ENCODE measurements at places on chromosomes 12 and 14.

GRCh38 chr14:104992501-104992900 lies 6.9 kb downstream of the CLBA1 start:
- DNase-seq: no peak

DNA sequence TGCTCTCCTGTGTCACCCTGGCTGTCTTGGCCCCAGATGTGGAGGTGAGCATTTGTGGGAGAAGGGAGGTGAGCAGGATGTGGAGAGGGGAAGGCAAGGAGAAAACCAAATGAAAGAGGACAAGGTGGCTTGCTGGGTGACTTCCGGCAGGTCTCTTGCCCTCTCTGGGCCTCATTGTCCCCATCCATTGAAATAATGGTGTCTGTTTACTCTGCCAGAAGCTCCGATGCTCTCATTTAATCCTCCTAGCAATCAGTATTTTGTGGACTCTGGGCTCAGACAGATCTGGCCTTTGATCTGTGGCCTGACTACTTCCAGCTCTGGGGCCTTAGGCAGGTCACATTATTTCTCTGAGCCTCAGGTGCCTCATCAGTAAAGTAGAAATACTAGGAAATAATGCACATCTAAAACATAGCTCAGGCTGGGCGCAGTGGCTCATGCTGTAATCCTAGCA lies 30.6 kb downstream of the MVK start:
- DNase-seq: no peak

DNA sequence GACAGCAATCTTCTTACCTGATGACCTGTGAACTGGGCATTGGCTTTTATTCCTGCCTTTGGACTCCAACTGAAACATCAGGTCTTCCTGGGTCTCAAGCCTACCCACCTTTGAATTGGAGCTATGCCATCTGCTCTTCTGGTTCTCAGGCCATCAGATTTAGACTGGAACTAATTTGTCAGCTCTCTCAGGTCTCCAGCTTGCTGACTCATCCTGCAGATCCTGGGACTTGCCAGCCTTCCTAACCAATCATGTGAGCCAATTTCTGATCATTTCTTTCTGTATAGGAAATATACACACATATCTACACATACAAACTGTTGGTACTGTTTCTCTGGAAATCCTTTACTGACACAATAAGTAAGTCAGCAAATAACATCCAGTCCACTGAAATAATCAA lies 65.3 kb upstream of the TSPAN8 start:
- no peak for DNase-seq

GRCh38 chr14:68016255-68016914 lies 196.8 kb downstream of the RAD51B start:
- no peak for DNase-seq

DNA sequence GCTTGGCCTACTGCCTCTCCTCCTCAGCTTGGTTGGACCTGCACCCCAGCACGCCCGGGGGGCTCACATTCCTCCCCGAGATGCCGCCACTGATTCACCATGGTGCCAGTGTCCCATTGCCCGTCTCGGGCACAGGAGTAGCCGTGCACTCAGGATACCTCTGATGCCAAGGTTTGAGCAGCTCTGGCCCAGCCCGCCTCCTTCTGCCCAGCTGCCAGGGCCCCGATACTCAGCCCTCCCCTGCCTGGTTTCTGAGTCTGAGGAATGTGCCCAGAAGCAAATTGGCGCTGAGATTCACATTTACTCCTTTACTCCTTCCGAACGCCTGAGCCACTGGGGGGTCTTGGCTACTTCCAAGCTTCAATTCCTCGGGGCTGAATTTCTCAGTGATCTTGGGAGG lies 63.5 kb downstream of the NINJ2 start:
- no peak for DNase-seq

DNA sequence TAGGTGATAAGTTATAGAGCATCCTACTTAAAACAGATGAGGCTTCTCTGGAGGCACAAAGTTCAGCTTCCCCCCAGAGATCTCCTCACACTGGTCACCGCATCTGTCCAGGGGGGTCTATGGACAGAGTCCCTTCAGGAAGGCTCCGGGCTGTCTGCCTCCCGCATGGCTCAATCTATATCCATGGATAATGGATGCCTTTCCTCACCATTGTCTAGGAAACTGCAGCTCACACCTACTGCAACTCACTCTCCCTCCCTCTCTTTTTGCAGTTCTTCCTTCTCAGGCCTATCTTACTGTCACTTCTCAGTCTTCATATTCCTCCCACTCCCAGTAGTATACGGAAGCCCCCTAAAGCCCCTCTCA lies 100.6 kb upstream of the BCL2L14 start:
- DNase-seq: no peak

DNA sequence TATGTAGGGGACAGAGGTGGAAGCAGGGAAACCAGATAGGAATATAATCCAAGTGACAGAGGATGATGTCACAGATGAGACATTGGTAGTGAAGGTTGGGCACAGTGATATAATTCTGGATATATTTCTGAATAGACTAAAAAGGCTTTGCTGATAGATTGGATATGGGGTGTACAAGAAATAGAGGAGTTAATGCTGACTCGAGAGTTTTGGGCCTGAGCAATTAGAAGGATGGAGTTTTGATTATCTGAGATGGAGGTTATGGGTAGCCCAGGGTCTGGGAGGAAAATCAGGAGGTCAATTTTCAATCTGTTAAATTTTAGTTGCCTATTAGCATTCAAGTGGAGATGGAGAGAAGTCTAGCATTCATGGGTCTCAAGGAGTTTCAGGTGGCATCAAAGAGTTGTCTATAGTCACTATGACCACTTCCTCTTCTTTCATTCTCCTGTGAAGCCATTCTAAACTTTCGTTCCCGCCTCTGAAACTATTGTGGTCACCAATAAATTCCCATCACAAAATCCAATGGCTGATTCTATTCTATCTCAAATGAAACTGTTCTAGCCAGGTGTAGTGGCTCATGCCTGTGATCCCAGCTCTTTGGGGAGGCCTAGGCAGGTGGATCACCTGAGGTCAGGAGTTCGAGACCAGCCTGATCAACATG lies 10.6 kb upstream of the ANO6 start:
- no peak for DNase-seq

GRCh38 chr12:76113800-76114757 lies 29.6 kb upstream of the NAP1L1 start:
- no peak for DNase-seq

DNA sequence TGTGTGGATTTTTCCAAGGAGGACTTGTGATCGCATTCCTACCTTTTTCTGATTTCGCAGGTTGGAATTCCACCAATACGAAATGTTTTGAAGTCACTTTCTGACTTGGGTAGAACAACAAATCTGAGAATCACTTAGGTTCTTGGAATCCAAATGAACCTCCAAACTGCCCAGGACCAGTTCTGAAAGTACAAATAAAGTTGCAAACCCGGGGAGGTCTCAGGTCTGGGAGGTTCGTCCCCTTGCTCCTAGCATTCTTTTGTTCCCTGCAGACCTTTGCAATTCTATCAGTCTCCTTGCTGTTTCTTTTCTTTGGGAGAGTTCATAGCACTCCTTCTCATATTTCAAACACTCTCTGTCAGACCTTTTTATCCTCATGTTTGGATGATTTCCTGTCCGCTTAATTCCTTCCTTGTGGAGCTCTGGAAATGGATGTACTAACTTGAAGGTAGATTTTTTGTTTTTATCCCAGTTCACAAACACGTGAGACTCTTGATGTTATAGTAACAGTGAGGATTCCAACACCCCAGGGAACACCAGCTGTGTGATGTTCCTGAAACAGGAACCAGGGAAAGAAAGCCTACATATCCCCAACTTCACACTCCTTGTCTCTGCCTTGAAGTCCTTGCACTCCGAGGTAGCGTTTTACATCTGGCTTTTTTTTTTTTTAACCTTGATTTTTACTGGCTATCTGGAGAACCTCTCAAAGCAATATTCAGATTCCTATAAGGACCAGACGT lies 70.6 kb downstream of the TMEM132C start:
- DNase-seq: no peak

DNA sequence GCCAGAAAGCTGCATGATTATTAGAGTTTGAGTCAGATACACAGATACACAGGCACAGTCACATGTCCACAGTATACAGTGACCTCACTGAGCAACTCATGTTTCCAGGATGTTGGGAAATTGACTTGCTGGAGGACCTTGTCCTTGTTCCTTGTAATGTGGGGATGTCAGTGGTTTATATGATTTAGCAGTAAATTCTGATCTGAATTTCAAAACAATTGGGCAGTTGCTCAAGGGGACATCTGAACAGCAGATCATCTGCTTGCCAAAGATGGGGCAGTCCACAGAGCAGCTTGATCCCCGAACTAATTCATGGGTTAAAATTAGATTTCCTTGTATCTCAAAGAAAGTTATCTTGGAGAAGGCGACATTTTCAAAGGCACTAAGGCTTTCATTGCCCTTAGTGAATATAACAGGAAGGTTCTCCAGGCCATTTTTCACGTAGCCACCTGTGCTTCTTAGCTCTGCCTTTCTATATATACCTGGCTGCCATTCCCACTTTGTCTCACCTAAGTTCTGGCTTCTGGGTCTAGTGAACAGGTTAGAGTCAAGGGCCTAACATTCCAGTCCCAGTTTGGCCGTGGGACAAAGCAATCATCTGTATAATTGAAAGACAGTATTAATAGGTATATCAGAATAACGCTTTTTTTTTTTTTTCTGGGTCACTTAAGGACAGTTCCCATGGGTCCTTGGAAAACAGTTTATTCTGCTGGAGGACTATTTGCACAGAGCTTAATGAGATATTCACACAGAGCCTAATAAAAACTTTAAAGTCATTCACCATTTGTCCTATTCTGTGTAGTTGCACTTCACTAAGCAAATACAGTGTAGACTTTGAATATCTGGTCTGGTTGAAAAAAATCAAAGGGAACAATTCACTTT lies 64.9 kb upstream of the STRN3 start:
- no peak for DNase-seq

- no peak for DNase-seq
These were observed 3.1 kb upstream of the PNMA1 start for GRCh38 chr14:73717266-73717665.

DNA sequence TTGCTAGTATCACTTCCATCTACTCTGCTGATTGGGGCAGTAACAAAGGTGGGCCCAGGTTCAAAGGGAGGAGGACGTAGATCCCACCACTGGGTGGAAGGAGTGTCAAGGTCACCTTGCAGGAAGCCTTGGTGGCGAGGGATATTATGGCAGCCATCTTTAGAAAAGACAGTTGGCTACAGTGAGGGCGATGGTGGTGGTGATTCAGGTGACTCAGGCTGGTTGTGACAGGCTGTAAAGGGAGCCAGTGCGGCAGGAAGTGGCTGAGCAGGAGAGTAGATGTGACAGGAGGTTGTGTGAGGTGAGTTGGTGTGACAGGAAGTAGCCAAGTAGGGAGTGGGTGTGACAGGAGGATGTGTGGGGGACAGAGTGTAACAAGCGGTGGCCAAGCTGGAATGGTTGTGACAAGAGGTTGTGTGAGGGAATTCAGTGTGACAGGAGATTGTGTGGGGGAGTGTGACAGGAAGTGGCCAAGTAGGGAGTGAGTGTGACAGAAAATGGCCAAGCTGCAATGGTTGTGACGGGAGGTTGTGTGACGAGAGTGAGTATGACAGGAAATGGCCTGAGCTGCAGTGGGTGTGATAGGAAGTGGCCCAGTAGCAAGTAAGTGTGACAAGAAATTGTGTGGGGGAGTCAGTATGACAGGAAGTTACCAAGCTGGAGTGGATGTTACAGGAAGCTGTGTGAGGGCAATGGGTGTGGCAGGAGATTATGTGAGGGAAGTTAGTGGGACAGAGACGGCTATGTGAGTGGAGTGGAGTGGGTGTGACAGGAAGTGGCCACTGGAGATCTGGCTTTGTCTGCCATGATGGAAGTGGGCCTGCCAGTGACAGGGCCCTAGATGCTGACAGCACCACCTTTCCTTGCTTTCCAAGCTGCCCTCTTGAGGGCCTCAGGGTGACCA lies 136.5 kb upstream of the MYL2 start:
- DNase-seq: peak; percentile 81

- no peak for DNase-seq
These were observed 212.7 kb downstream of the ERC1 start for GRCh38 chr12:1203735-1204019.

- no peak for DNase-seq
These were observed 128.8 kb downstream of the VRK1 start for GRCh38 chr14:96926001-96926400.

GRCh38 chr12:96473394-96474093 lies 15.8 kb upstream of the CFAP54 start:
- DNase-seq: no peak

DNA sequence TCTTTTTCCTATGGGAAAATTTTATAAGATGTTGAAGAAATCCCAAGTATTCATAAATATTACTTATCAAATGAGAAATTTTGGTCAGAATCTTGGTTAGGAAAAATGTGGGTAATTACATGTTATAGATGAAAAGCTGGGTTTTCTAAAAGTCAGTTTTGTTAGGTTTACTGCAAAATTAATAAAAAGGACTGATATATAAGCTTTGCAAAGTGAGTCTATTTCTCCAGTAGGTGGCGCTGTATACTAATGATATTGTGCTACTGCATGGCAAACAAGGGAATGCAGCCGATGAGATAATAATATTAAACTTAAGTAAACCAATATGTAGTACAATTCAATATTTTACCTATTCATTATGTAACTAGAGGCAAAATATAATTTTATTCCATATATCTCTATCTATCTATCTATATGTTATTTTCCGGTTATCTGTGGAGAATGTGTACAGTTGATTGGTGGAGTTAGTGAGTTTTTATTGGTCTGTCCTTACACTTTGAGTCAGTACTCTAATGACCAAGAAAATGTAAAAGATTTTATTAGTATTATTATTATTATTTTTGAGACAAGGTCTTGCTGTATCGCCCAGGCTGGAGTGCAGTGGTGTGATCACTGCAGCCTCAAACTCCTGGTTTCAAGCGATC lies 32.9 kb downstream of the MIPOL1 start:
- DNase-seq: no peak

DNA sequence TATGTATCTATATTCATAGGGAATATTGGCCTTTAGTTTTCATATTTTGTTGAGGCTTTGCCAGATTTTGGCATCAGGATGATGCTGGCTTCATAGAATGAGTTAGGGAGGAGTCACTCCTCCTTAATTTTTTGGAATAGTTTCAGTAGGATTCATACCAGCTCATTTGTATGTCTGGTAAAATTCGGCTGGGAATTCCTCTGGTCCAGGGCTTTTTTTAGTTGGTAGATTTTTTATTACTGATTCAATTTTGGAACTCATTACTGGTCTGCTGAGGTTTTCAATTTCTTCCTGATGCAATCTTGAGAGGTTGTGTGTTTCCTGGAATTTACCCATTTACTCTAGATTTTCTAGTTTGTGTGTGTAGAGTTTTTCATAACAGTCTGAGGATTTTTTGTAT lies 175.2 kb downstream of the EPS8 start:
- no peak for DNase-seq

Data from CD4-positive, alpha-beta T cell treated with Interleukin-6 at 100 ng/mL for 8 hours (primary cell).